ENCODE measurements at places on chromosomes 1 and 21.
A peak's percentile ranks its signal among the peaks of the same experiment; 100 is the strongest.

GRCh38 chr21:41597811-41598231 is 89.9 kb upstream of the TMPRSS2 start:
- DNase-seq = no peak

DNA sequence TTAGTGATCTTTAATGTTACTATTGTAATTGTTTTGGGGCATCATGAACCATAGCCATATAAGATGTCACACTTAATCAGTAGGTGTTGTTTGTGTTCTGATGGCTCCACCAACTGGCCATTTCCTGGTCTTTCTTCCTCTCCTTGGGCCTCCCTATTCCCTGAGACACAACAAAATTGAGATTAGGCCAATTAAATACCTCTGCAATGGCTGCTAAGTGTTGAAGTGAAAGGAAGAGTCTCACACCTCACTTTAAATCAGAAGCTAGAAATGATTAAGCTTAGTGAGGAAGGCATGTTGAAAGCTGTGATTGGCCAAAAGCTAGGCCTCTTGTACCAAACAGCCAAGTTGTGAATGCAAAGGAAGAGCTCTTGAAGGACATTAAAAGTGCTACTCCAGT is 30.7 kb downstream of the PPP2R5A start:
- DNase-seq = no peak

- no peak for DNase-seq
Measured at GRCh38 chr1:210978316-210978973, 155.5 kb downstream of the KCNH1 start.

GRCh38 chr21:37829447-37829846 is 86.8 kb downstream of the KCNJ6 start:
- no peak for DNase-seq

GRCh38 chr1:215113776-215114153 is 31.2 kb downstream of the KCNK2 start:
- DNase-seq = no peak

- no peak for DNase-seq
Measured at GRCh38 chr1:72724951-72725861, 442.9 kb upstream of the NEGR1 start.

DNA sequence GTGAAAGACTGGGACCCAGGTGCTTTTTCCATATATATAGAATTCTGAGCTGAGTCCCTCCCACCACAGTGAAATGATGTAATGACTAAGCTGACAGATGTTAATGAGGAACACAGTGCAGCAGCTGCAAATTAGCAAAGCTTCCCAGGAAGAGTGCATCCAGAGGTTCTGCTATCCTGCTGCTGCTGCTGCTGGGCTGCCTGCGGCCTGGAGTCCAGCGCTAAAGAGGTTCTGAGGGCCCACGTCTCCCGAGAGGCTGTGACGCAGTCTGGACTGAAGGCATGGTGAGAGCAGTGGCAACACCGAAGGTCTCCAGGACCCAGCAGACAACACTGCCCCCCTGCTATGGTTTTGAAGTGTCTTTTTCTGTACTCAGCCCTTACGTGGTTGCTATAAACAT is 63.9 kb downstream of the URB2 start:
- DNase-seq = no peak

DNA sequence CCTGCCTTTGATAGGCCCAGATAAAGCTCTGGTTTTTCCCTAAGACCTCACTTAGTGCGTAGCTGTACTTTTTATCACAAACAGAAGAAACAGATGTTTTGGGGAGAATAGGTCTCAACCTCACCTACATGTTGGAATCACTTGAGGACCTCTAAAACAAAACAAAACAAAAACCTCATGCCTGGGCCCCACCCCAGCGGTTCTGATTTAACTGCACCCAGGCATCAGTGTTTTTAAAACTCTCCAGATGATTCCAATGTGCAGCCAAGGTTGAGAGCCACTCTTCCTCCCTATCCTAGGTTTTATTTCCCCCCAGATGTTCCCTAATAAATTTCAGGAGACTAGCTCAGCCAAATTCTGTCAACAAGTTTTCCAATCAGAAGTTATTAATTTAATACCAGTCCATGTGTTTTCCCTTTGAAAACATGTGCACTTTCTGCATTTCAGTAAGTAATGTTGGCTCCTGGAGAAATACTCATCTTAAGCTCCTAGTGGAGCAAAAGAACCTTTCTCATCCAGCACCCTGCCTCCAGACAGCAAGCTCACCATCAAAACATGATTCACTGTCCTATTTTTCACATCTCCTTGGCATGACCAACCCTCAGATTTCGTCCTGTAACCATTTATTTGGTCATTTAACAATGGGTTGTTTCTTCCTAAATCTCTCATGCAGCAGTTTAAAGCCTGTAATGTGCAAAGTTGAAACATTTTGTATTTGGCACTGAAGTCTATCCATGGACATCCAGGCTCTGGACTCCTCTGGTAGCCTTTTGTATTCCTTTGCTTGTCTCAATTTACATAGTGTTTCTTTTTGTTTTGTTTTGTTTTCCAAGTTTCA is 27.5 kb downstream of the LRRC8C start:
- DNase-seq = no peak

GRCh38 chr21:44765231-44766013 is 36.2 kb downstream of the UBE2G2 start:
- DNase-seq = peak; percentile 36

- no peak for DNase-seq
Measured at GRCh38 chr1:102733491-102734236, 374.7 kb downstream of the COL11A1 start.

DNA sequence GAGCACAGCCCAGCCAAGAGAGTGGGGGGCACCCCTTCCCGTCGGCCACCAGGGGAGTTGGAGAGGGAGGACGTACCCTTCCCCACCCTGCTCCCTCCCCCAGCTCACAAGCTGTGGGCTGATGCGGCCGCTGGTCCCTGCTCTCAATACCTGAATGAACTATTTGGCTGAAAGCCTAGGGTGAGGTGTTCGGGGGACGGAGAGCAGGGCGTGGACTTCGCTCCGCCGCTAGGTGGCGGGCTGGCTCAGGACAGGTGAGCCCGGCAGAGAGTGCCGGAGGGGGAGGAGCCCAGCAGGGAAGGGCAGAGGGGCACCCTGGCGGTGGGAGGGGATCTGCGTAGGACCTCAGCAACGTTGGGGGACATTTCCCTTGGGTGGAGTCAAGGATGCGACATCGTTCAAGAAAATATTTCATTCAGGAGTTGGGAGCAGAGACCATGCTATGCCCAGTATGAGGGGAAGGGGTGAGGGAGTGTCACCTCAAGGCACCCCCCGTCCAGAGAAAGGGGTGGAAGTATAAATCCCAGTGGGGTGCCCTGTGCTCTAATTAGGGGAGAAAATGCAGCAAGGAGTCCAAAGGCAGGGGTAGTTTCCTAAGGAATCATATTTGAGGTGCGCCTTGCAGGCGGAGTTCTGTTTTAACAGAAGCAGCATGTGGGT is 12.0 kb upstream of the RHBG start:
- DNase-seq = peak; percentile 75

GRCh38 chr21:34835526-34835925 is 166.7 kb downstream of the CLIC6 start:
- DNase-seq = no peak

GRCh38 chr1:201842472-201843027 is 13.6 kb downstream of the IPO9 start:
- DNase-seq = no peak

DNA sequence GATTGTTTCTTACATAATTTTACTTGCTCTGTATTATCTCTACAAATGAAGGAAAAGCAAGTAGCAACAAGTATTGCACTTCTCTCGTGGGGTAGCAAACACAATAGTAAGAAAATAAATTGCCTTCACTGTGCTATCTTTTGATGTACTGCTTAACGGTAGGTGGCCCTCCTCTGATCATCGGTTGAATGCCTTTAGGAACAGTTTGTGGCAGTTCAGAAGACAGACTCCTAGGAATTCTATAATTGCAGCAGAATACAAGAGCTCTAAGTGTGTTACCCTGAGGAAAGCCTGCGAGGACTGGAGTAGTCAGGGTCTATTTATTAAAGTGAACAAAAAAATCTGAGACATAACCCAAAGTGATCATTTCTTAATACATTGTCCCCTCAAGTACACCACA is 1135.9 kb downstream of the KCNT2 start:
- no peak for DNase-seq

DNA sequence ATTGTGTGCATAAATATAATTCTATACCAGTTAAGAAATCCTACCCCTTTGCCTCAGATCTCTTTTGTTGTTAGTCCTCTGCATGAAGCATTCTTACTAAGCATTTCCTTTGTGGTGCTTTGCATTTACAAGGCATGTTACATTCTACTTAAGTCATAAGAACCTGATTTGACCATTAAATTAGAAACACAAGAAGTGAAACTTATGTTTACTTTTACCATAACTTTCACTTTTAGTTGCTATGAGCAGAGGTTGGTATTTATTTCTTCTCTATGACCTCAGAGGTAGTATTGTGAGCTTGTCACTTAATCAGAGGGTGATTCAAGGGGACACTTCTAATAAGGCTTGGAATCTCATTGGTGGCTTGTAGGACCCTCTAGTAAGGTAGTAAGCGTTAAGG is 9.0 kb downstream of the FAM20B start:
- DNase-seq = no peak

DNA sequence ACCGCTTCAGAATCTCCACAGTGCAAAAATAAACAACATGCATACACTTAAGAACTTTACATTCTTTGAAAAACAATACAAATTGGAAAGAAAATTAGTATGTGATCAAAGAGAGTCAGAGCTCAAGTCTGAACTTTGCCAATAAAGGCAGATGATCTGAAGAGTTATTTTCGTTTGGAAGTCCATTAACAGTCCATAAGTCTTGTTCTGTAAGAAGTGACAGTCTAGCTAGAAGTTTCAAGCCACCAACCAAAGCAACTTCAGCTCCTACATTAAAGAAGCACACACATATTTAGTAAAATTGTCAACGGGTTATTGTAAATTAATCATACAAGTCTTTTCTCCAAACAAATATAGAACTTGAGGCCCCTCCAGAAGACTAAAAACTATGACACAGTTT is 20.7 kb downstream of the ANGEL2 start:
- DNase-seq = no peak

DNA sequence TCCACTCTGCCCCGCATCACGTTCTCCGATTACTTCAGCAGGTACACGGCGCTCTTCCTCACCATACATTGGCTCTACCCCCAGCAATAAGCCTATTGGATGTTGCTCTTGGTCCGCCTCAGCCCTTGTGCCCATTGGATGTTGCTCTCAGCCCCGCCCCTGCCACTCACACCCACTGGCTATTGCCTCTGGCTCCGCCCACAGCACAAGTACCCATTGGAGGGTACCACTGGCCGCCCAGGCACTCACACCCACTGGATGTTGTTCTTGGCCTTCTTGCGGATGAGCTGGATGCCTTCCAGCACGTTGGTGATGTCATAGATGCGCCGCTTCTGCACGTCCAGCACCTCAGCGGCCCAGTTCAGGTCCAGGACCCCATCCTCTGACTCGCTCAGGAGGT is 9.4 kb downstream of the E2F2 start:
- peak; percentile 50 for DNase-seq

GRCh38 chr1:211975152-211975941 is 60.0 kb downstream of the INTS7 start:
- no peak for DNase-seq

DNA sequence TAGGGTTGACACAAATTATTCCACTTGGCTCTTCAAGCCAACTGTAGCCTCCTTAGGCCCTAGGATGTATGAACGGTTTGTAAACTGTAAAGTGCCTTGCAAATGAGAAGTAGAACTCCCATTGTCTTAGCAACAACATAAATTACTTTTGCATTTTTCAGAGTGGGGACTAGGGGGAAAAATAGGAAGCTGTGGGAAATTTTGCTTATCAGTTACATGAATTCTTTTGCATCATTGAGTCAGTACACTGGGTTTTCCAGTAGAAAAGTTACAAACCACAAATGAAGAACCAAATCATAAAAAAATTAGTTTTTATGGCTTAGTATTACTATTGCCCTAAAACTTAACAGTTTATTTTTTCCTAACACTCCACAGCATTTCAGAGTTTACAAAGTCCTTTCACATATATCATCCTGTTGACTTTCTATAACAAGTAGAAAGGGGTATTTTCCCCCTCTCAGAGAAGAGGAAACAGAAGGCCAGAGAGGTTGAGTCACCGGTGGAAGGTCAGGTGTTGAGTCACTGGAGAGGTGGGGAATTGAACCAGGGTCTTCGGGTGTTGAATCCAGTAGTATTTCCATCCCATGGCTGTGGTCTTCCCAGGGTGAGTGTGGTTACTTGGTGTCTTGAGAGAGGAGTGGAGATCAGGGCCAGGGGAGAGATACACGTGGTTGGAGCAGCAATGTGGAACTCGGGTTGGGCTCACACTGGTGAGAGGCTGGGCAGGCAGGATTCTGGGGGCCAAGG is 71.9 kb upstream of the USP24 start:
- peak; percentile 28 for DNase-seq

GRCh38 chr21:28393279-28393678 is 599.4 kb downstream of the LTN1 start:
- DNase-seq = no peak

DNA sequence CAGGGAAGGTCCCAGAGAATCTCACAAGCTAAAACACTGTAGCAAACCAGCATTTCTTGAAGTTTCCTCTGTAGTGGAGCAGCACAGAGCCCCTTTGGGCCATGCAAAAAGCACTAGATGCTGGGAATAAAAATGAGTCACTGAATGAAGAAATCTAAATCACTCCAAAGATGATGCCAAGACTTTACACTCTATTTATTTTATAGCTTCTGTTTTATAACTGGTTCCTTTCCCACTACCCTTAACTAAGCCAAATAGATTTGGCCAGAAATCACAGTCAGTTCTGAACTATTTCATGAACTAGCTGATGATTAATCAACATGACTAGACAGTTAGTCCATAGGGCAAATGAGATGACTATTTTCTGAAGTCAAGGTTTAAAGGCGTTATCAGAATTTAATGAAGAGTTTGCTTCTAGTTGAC is 89.5 kb downstream of the SCMH1 start:
- no peak for DNase-seq

DNA sequence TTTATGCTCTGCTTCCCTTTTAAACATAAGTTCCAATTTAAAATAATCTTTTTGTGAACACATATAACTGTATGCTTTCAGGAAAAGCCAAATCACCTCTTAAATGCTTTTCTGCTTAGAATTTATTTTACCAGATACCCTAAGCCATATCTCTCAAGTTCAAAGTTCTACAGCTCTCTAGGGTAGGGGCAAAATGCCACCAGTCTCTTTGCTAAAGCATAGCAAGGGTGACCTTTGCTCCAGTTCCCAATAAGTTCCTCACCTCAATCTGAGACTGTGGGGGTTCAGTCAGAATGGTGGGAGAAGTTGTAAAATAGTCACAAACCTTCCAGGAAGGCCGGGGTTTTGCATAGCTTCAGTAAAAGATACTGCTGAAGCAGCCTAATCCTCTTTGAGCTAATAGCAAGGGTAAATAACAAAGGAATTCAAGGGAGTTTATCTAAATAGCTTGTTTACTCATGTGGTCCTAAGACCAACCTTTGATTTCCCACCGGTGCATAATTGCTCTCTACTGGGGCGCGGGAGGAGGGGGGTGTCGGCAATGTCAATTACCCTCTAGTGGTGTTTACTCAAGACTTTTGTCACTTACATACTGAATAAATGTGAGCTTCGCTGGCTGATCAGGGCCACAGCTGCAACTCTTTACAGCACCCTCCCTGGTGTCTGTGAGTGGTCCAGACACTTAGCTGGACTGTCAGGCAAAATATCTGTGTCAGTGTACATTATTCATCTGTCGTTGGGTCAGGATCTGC is 1376.2 kb downstream of the NCAM2 start:
- DNase-seq = no peak

- DNase-seq = no peak
Measured at GRCh38 chr1:183719289-183719688, 66.2 kb upstream of the APOBEC4 start.

GRCh38 chr1:109649491-109649914 is 6.4 kb upstream of the GSTM4 start:
- no peak for DNase-seq

GRCh38 chr1:84303314-84303830 is 1.9 kb downstream of the SAMD13 start:
- DNase-seq = no peak

GRCh38 chr1:114669562-114670082 is at the start of gene DENND2C:
Gene DENND2C (minus strand): TSS chr1:114670049. CDS start chr1:114625984, 44,065 bp downstream.
- no peak for DNase-seq
